CD4-positive, alpha-beta T cell treated with Interleukin-6 for 4 hours (primary cell): ENCODE measurements at places on chromosomes 5 and 9.

GRCh38 chr9:21434202-21435014, 5.8 kb upstream of the IFNA1 start:
- DNase-seq, result peak; percentile 61

DNA sequence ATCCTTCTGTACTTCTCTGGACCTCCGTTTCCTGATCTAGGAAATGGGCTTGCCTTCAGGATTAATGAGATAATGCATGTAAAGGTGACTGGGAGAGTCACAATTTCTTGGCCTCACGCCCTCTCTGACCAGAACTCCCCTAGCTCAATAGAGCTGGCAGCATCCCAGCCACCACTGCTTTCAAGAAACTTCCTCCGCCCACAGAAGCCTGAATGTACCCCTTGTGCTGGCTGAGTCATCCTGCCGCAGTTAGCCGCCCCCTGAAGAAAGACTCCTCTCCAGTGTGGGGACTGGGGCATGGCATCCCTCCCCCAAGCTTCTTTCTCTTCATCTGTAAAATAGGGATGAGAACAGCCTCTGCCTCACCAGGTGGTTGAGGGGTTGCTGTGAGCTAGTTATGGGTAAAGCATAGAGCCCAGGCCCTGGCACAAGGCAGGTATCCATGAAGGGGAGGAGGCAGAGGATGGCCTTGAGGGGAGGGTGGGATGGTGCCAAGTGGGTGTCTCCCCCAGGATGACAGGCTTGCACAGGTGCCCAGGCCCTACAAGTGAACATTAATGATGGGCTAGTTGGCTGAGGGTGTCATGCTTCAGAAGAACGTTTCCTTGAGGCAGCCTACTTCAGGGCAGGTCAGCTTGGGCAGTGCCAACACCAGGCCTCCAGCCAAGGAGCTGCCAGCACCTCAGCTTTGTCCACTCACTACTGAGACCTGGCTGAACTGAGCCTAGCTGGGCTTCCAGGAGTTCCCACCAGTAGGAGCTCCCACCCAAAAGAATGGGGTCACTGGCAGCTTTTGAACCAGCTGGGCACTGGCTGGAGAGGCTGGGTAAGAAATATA, 3.4 kb downstream of the PDLIM4 start:
- no peak for DNase-seq

- no peak for DNase-seq
Observed at GRCh38 chr5:152332716-152333460, 72.2 kb downstream of the NMUR2 start.

GRCh38 chr5:94830520-94830919, 212.1 kb downstream of the SLF1 start:
- no peak for DNase-seq

GRCh38 chr5:112117551-112117950, 301.5 kb downstream of the EPB41L4A start:
- no peak for DNase-seq

DNA sequence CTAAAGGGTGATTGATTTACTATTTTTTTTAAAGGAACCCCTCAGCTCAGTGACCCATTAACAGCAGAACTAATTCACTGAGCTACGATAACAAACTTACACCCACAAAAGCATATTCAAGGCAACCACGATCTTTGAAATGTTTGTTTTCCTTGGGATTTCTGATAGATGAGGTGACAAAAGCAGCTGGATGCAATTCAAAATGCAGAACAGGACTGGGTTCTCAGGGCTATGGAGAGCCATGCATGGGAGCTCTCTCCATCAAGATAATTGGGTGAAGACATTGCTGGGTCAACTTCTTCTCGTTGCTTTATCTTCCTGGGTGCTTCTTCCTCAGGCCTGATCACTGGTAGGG, 60.1 kb downstream of the PAPPA start:
- no peak for DNase-seq

DNA sequence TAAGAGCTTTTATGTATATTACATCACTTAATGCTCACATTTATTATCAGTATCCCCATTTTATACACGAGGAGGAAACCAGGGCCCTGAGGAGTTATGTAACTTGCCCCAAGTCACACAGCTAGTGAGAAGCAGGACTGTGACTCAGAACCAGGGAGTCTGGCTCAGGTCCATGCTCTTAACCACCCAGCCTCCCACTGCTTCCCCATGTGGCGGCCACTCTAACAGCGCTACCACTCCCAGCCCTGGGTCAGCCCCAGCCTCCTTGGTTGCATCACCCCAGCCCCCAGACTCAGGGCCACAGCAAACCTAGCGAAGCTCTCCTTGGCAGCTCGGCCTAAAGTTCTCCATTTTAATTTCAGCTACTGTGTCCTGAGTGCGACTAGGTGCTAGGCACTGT, 159.1 kb downstream of the PAX5 start:
- no peak for DNase-seq

DNA sequence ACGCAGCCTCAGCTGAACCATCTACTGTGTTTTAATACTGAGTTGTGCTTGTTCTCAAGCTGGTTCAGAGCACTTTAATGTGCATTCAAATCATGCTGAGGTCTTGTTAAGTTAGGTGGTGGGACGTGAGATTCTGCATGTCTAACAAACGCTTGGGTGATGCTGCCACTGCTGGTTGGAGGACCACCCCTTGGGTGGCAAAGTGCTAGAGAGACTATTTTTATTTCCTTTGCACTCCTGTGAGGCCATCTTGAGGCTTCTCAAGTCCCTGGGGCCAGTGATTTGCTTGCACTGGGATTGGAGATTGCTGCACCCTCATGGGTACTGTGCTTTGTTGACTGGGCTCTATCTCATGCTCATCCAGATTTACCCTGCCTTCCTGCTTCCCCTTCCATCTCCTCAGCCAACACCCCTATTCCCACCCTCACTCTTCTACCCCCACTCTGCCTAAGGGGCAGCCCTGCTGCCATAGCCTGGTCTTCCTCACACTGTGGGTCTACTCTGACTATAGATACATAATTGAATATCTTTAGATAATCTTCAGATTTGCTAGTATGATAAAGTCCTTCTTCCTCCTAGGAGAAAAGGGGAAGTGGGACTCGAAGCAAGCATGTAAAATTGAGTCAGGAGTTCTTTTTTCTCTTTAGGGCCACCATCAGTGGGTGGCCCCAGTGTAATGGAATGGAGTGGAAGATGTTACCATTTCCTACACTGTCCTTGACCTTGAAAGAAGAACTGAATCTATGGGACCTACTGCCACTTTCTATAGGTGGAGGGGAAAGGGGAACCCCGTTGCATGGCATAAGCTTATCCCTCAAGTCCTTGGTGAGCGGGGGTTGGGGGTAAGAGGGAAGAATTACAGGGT, 45.1 kb upstream of the SUB1 start:
- no peak for DNase-seq

DNA sequence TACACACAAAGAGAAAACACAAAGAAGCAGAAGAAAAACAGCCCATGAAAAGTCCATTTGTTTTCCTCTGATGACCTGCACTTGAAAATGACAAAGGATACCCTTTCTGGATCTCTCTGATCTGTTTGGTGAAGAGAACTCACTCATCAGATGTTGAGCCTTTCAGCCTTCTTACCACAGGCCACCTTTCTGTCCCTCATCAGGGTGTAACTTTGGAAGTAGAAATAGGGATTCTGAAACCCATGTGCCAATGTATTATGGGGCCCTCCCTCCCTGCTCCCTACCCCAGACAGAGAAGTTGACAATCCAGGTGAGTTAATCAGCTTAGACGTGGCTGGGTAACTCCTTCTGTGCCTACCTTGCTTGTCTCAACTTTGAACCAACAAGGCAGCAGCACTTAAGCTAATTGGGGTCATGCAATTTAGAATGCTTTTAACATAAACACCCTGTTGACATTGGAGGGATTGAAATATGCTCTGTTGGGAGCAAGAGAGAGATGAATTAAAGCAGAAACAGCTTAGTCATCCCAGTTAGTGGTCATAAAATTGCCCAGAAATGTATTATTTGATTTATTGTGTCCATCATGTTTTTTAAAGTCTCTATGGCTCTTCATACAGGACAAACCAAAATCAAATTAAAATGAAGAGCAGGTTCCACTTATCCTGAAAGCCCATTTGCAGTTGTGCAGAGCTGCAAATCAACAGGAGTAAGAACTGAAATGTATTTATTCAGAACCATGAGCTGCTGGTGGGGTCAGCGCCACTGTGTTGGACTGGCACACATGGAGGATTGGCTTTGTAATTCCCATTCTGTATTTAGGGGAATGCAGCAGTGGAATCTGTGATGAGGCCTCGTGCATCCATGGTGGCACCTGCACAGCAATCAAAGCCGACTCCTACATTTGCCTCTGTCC, 132.0 kb downstream of the LIFR start:
- DNase-seq, result no peak

- DNase-seq, result no peak
Observed at GRCh38 chr5:135242021-135242865, 156.8 kb downstream of the MACROH2A1 start.

DNA sequence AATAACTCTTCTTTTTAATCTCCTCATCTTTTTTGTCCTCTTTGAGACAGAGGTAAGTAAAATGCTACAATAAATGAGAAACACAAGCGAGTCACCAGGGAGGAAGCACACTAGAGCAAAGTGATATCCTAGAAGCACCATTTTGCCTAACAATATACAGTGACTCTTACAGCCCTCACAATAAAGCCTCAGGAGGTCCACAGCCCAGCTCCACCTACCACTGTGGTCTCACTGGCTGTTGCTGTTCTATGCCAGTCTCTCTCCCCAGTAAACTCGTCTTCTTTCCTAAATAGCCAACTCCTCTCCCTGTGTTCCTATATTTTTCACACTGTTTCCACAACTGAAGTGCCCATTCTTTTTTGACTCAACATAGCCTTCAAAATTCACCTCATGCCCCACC, 44.3 kb downstream of the TNFSF15 start:
- DNase-seq, result no peak

DNA sequence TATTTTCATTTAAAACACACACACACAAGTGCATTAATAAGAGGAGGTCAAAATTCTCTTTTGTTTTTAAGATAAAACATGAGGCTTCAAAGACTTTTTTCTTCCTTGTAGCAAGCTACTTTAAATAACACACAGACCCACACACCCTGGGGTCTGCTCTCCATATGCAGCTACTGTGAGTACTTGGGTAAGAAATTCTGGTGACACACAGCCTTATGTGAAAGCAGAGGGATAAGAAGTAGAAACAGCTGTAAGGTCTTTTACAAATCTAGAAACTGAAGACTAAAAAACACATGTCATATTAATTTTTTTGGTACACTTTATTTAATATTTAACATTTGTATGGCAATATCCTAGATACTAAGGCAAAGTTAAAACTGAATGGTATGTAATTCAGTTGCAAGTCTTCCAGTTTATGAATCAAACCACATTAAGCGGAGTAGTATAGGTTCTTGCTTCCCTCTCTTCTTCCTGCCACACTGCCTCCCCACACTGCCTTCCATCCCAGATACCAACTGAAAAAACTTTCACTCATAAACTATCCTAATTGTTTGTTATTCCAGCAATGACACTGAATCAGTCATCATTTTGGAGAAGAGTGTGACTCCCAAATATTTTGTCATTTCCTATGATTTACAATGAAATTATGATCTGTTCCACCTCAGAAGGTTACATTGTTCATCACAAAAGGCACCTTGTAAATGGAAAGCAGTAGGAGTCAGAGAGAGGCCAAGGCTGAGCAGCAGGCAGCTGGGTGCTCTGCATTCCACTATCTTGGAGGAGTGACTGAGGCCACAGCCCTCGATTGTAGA, 92.0 kb downstream of the PLCXD3 start:
- DNase-seq, result no peak

- no peak for DNase-seq
Observed at GRCh38 chr9:130219661-130220096, 45.9 kb upstream of the HMCN2 start.

DNA sequence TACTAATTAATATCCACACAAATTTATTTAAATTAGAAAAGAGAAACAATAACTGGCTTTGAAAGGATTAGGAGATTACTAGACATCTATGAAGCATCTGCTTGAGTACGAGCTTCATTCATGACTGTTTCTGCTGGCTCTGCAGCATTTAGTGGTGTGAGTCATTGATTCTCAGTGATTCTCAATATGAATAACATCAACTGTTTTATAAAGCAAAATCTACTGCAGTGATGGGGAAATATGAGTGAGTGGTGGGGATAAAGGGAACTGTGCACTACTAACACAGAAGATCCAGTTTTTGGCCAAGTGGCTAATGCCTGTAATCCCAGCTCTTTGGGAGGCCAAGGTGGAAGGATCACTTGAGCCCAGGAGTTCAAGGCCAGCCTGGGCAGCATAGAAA, 8.4 kb downstream of the FNBP1 start:
- DNase-seq, result peak; percentile 40

GRCh38 chr9:115594557-115594956, 476.6 kb upstream of the TNC start:
- DNase-seq, result no peak

DNA sequence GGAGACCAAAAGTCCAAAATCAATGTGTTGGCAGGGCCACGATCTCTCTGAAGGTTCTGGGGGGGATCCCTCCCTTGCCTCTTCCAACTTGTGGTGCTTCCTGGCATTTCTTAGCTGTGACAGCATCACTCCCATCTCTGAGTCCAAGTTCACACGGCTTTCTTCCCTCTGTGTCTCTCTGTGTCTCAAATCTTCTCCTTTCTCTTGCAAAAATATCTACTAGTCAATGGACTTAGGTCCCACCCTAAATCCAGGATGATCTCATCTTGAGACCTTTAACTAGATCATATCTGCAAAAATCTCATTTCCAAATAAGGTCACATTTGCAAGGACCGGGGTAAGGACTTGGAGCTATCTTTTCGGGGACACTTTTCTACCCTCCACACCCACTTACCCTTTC, 186.1 kb downstream of the HSD17B3 start:
- DNase-seq, result no peak

DNA sequence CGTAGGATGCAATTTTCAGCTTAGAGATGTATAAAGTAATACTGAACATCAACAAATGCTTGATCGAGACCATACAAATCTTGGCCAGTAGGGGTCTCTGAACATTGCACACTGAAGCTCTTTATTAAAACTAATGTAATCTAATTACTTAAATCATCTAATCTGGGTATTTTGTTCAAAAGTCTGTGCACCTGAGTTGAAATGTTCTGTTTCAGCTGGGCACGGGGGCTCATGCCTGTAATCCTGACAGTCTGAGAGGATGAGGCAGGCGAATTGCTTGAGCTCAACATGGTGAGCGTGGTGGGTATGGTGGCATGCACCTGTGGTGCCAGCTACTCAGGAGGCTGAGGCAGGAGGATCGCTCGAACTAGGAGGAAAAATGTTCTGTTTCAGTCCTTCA, 41.0 kb downstream of the ESM1 start:
- DNase-seq, result peak; percentile 61

- no peak for DNase-seq
Observed at GRCh38 chr5:68292316-68292715, 76.8 kb downstream of the PIK3R1 start.

- DNase-seq, result no peak
Observed at GRCh38 chr9:5566054-5566618, 55.8 kb downstream of the PDCD1LG2 start.

- no peak for DNase-seq
Observed at GRCh38 chr5:154055201-154055600, 16.4 kb downstream of the MFAP3 start.

DNA sequence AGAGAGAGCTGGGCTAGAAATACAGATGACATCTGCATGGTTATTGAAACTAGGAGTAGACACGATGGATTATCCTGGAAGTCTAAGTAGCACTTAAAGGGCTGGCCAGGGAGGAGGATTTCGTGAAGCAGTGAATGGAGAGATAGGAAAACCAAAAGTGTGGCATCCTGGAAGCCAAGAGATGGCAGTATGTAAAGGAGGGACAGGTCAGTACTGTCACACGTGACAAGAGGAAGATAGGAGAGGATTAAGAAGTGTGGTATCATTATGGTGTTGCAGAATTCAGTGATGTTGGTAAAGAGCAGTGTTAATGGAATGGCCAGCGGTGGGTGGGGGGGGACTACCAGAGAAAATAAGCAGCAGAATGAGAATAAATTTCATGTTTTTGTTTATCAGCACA, 11.7 kb downstream of the RAD23B start:
- no peak for DNase-seq

- no peak for DNase-seq
Observed at GRCh38 chr5:32526810-32527209, 58.5 kb upstream of the SUB1 start.
